ENCODE measurements at places on chromosomes 11 and 22.

- H3K36me3 ChIP-seq: no peaks in the 10 kb centered on the region
- H3K27ac ChIP-seq: no peak overlapping the region
- no peaks in the 10 kb centered on the region for H3K4me1 ChIP-seq
- no peak for DNase-seq
- H3K4me3 ChIP-seq: no peak overlapping the region
Measured at GRCh38 chr11:93145390-93145915, 52.3 kb downstream of the SLC36A4 start.

DNA sequence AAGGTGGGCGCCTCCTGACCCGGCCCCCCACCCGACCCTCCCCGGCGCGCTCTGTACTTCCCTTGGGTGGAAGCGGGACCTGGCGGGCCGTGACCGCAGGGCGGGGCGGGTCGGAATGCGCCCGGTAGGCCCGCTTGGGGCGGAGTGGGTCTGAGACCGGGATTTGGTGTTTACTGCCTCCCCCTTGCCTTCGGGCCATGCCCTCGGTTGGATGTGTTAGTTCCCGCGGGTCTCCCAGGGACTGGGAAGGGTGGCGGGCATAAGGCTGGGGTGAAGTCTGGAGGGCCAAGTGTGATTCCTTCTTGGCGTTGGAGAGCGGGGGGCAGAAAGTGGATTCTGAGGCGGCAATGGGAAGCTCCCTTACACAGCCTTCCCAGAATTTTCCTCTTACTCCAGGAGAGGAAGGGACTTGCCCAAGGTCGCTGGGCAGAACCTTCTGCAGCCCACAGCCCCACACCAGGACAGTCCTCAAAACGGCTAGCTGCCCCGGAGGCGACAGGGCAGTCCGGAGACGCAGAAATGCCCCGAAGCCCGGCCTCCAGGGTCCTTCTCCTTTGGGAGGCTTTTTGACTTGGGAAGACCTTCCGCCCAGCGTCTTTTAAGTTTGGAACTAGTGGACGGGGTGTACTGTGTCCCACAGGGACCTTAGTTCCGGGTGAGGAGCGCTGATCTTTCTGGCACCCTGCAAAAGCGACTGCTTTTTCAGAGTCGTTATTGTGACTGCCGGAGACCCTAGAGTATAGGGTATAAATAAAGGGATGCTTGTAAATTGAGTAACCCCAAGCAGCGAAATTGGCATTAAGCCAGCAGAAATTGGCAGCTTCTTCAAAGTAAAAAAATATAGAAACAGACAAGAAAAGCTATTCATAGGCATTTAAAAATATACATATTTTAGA lies 647 bp downstream of the SWAP70 start:
- peaks cover 14% of the 10 kb centered on the region for H3K4me1 ChIP-seq
- H3K36me3 ChIP-seq: no peaks in the 10 kb centered on the region
- no peak overlapping the region for H3K27ac ChIP-seq
- H3K4me3 ChIP-seq: peak overlapping the region; percentile 61
- no peak for DNase-seq

DNA sequence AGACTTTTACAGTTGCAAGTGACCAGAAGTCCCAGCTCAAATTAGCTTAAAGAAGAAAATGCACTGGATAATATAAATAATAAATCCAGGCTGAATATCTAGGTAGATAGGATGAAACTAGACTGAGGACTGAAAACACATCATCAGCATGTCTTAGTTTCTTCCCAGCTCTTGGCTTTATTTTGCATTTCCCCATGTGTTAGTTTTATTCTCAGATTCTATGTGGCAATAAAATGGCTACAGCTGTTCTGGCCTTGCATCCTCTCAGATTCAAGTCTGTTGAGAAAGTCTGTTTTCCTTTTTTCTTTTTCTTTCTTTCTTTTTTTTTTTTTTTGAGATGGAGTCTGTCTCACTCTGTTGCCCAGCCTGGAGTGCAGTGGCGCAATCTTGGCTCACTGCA lies 22.6 kb upstream of the CAT start:
- H3K4me3 ChIP-seq: no peak overlapping the region
- no peaks in the 10 kb centered on the region for H3K27me3 ChIP-seq
- no peak overlapping the region for H3K27ac ChIP-seq
- DNase-seq: no peak

DNA sequence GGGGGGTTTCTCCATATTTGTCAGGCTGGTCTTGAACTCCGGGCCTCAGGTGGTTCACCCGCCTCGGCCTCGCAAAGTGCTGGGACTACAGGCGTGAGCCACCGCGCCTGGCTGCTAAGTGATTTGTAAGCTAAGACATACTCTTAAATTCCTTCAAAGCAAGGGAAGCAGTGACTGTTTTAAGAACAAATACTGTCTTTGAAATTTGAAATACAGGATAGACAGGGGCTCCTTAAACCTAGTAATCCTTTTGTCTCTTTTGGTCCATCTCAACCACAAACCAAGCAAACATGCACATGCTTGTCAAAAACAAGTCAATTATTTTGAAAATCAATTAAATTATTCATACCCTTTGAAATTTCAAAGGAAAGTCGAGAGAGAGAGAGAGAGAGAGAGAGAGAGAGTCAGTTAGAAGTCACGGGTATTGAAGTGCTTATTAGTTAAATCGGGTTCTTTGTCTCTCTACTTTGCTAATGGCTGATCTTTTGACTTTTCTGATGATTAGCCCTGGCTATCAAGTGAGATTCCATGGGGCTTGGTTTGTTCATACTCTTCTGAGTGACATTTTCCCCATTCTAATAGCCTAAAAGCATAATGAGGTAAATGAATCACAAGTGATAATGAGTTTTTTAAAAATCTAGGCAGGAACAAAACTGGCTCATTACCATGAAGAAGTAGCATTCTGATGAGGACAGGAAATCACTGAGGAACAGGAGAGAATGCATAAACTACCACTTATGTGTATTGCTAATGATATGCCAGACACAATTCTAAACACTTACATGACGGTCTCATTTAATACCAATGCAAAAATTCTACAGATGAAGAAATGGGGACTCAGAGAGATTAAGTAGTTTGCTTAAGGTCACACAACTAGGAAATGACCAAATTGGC lies 48.0 kb downstream of the MCHR1 start:
- H3K4me3 ChIP-seq: no peak overlapping the region
- no peaks in the 10 kb centered on the region for H3K27me3 ChIP-seq
- H3K4me1 ChIP-seq: peaks cover 59% of the 10 kb centered on the region
- no peak for DNase-seq
- peak overlapping the region; percentile 79 for H3K27ac ChIP-seq

- H3K4me1 ChIP-seq: no peaks in the 10 kb centered on the region
- H3K27me3 ChIP-seq: no peaks in the 10 kb centered on the region
- no peak for DNase-seq
- H3K36me3 ChIP-seq: no peaks in the 10 kb centered on the region
- no peak overlapping the region for H3K4me3 ChIP-seq
- no peak overlapping the region for H3K27ac ChIP-seq
Measured at GRCh38 chr11:44826922-44827643, 100.3 kb downstream of the TSPAN18 start.

DNA sequence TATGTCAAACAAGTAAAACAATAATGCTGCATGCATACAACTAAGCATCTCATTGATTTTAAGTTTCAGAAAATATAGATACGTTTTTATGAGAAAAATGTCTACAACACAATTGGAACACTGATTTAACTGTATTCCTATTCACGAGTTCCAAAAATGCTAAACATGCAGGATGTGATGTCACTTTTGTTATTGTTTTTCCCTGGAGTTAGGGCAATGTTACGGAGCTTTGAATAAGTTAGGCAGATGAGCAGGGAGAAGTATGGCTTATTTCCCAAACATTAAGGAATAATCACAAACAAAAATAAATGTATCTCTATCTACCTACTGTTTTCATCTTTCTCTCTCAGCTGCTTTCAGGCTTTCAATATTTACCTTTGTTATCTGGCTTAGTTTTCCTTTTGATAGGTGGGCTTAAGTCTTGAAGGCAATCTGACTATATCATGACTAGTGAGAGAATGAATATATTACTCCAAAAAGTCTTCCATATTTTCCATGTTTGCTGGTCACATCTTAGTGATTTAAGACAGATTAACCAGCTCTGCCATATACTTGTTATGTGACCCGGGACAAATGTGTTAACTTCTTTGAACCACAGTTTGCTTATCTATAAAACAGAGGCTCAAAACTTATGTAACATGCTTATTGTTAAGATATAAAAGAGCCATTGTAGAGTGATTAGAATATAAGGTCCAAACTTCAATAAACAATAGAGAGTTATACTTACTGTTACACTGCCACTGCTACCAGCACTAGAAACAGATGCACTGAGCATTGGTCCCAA lies 854.4 kb upstream of the CCDC90B start:
- H3K4me3 ChIP-seq: no peak overlapping the region
- H3K36me3 ChIP-seq: no peaks in the 10 kb centered on the region
- no peak overlapping the region for H3K27ac ChIP-seq
- DNase-seq: no peak
- H3K4me1 ChIP-seq: no peaks in the 10 kb centered on the region

GRCh38 chr11:96033599-96033998 lies 109.7 kb upstream of the MTMR2 start:
- H3K4me3 ChIP-seq: no peak overlapping the region
- H3K27ac ChIP-seq: no peak overlapping the region
- H3K36me3 ChIP-seq: peaks cover 6% of the 10 kb centered on the region
- DNase-seq: no peak

GRCh38 chr11:59822989-59823566 lies 12.5 kb upstream of the MRPL16 start:
- H3K4me1 ChIP-seq: peaks cover 5% of the 10 kb centered on the region
- no peak overlapping the region for H3K27ac ChIP-seq
- no peak overlapping the region for H3K4me3 ChIP-seq
- no peak for DNase-seq
- no peaks in the 10 kb centered on the region for H3K36me3 ChIP-seq

- peaks cover 3% of the 10 kb centered on the region for H3K4me1 ChIP-seq
- no peak for DNase-seq
- peaks cover 3% of the 10 kb centered on the region for H3K36me3 ChIP-seq
- no peaks in the 10 kb centered on the region for H3K27me3 ChIP-seq
- no peak overlapping the region for H3K27ac ChIP-seq
Measured at GRCh38 chr22:45757068-45757467, 85.4 kb downstream of the ATXN10 start.

- H3K36me3 ChIP-seq: peaks cover 71% of the 10 kb centered on the region
- H3K4me1 ChIP-seq: no peaks in the 10 kb centered on the region
- no peaks in the 10 kb centered on the region for H3K27me3 ChIP-seq
- no peak overlapping the region for H3K4me3 ChIP-seq
- no peak overlapping the region for H3K27ac ChIP-seq
- DNase-seq: no peak
Measured at GRCh38 chr22:24099071-24099470, 82.2 kb upstream of the SUSD2 start.

DNA sequence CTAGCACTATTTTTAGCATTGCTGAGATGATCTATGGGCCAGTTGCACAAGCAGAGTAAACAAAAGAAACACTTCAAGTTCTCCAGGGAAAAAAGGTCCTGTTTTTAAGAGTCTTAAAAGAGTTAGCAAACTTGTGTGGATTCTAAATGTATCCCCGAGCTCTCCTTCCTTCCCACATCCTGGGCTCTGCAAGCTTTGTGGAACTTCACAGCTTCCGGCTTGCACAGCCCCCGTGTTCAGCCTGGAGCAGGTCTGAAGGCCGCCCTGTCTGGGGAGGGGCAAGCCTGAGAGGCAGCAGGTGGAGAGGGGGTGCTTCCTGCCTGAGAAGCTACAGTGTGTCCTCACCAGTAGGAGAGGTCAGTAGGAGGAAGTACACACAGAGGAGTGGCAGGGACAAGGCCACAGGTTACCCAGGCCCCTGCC lies 35.1 kb upstream of the SUSD2 start:
- no peak for DNase-seq
- H3K4me1 ChIP-seq: peaks cover 39% of the 10 kb centered on the region
- H3K36me3 ChIP-seq: no peaks in the 10 kb centered on the region
- no peak overlapping the region for H3K4me3 ChIP-seq

- no peaks in the 10 kb centered on the region for H3K27me3 ChIP-seq
- H3K4me3 ChIP-seq: no peak overlapping the region
- no peak overlapping the region for H3K27ac ChIP-seq
- no peak for DNase-seq
- peaks cover 3% of the 10 kb centered on the region for H3K36me3 ChIP-seq
- H3K4me1 ChIP-seq: no peaks in the 10 kb centered on the region
Measured at GRCh38 chr22:19821523-19822300, 33.0 kb downstream of the GNB1L start.

DNA sequence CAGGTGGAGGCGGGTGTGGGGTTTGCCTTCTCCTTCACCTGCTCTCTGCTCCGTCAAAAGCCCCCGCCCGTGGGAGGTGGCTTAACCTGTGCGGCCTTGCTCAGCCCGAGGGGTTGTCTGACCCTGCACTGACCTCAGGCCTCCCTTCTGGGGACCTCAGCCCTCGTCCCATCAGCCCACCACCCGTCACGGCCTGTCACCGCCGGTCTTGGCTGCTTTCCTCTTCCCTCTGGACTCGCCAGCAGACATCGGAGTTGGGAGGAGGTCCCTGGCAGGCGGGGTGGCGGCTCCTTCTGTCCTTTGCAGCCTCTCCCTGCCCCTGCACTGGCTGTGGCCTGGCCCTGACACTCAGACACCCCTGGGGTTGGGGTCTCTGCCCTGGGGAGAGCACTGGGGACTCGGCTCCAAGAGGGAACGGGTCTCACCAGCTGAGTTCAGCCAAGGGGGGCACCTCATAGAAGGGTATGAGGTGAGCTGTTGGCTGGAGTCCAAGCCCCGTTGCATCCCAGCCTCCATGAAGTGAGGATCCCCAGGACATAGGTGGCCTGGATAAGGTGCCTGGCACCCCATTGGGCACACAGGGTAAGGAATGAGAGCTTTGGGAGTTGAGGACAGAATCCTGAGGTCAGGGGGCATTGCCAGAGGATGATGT lies 999.6 kb downstream of the BRD1 start:
- no peaks in the 10 kb centered on the region for H3K4me1 ChIP-seq
- no peak for DNase-seq
- no peak overlapping the region for H3K27ac ChIP-seq
- H3K27me3 ChIP-seq: no peaks in the 10 kb centered on the region
- H3K36me3 ChIP-seq: no peaks in the 10 kb centered on the region
- no peak overlapping the region for H3K4me3 ChIP-seq

DNA sequence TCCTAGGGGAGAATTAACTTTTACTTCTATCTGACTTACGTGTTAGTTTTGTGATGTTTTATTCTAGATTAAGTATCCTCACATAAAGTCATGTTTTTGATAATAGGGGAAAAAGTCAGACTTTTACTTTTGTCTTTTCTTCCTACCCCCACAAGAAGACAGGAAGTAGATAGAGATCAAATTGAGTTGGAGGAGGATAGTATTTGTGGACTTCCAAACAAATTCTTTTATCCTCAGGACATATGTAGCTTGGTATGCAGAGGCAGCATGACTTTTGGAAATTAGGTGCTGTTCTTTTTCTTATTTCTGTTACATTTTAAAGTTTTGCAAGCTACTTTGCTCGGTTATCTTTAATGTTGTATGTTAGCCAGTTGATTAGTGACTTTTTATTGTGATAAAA lies 61.4 kb downstream of the MTMR3 start:
- H3K27me3 ChIP-seq: no peaks in the 10 kb centered on the region
- no peak overlapping the region for H3K27ac ChIP-seq
- no peak overlapping the region for H3K4me3 ChIP-seq
- no peaks in the 10 kb centered on the region for H3K36me3 ChIP-seq
- DNase-seq: no peak
- H3K4me1 ChIP-seq: peaks cover 6% of the 10 kb centered on the region

Measured in T-cell (primary cell).